A549 treated with CORT108297 at 1 μM for 4 hours (cell line): ENCODE measurements at places on chromosomes 1 and 21. TPM values are rescaled to one million over a fixed set of nuclear protein-coding genes. Genes with fewer than 3 reads are reported as not detected.

NCMAP gene
- 0.02 to 0.08 TPM (median 0.04 TPM) in 5 replicates for total RNA-seq

RGS4 gene
- 0.13 to 0.23 TPM in 2 of 5 replicates, not detected in the others for total RNA-seq

TSPEAR gene
- total RNA-seq, result not detected in 5 replicates

EXO1 gene
- 21.6 to 32.1 TPM (median 24.9 TPM) in 5 replicates for total RNA-seq

WASF2 gene
- total RNA-seq, result 43.3 to 55.3 TPM (median 50.0 TPM) in 5 replicates

EPHA2 gene
- 101 to 153 TPM (median 134 TPM) in 5 replicates for total RNA-seq

PHLDA3 gene
- total RNA-seq, result 91.4 to 194 TPM (median 156 TPM) in 5 replicates

CLEC20A gene
- total RNA-seq, result not detected in 5 replicates

FMOD gene
- total RNA-seq, result 0.03 to 0.05 TPM in 2 of 5 replicates, not detected in the others

OR2T35 gene
- not detected in 5 replicates for total RNA-seq

C1orf174 gene
- total RNA-seq, result 22.9 to 25.9 TPM (median 24.8 TPM) in 5 replicates

CLCA2 gene
- total RNA-seq, result not detected in 5 replicates

TRIM33 gene
- total RNA-seq, result 8.1 to 13.9 TPM (median 10.6 TPM) in 5 replicates

GDAP2 gene
- total RNA-seq, result 7.1 to 9.8 TPM (median 8.7 TPM) in 5 replicates

CELSR2 gene
- total RNA-seq, result 3.8 to 5.8 TPM (median 5.6 TPM) in 5 replicates

NKAIN1 gene
- 0.99 to 1.4 TPM (median 1.3 TPM) in 5 replicates for total RNA-seq

KRTAP22-1 gene
- total RNA-seq, result not detected in 5 replicates

INAVA gene
- 33.0 to 46.6 TPM (median 40.1 TPM) in 5 replicates for total RNA-seq

CFAP107 gene
- total RNA-seq, result not detected in 5 replicates

DIP2A gene
- total RNA-seq, result 9.2 to 13.6 TPM (median 12.1 TPM) in 5 replicates

KMO gene
- 0.74 to 1.6 TPM (median 1.4 TPM) in 5 replicates for total RNA-seq

ACTL8 gene
- total RNA-seq, result 1.2 to 2.0 TPM (median 1.5 TPM) in 5 replicates

CDC42SE1 gene
- 71.6 to 85.1 TPM (median 74.0 TPM) in 5 replicates for total RNA-seq

FCGR3A gene
- total RNA-seq, result not detected in 5 replicates

IQGAP3 gene
- total RNA-seq, result 12.2 to 20.9 TPM (median 18.6 TPM) in 5 replicates

PGLYRP4 gene
- not detected in 5 replicates for total RNA-seq

PPM1J gene
- 0.82 to 1.5 TPM (median 1.2 TPM) in 5 replicates for total RNA-seq

SH2D1B gene
- 0.06 to 0.21 TPM (median 0.08 TPM) in 5 replicates for total RNA-seq

FAM229A gene
- total RNA-seq, result 2.3 to 4.4 TPM (median 3.8 TPM) in 5 replicates

SPATA46 gene
- not detected in 5 replicates for total RNA-seq

MMEL1 gene
- 0.18 TPM in 1 of 5 replicates, not detected in the others for total RNA-seq

ETNK2 gene
- total RNA-seq, result 3.7 to 4.5 TPM (median 4.2 TPM) in 5 replicates
